ENCODE measurements at places on chromosomes 5 and 9.
A peak's percentile ranks its signal among the peaks of the same experiment; 100 is the strongest.

DNA sequence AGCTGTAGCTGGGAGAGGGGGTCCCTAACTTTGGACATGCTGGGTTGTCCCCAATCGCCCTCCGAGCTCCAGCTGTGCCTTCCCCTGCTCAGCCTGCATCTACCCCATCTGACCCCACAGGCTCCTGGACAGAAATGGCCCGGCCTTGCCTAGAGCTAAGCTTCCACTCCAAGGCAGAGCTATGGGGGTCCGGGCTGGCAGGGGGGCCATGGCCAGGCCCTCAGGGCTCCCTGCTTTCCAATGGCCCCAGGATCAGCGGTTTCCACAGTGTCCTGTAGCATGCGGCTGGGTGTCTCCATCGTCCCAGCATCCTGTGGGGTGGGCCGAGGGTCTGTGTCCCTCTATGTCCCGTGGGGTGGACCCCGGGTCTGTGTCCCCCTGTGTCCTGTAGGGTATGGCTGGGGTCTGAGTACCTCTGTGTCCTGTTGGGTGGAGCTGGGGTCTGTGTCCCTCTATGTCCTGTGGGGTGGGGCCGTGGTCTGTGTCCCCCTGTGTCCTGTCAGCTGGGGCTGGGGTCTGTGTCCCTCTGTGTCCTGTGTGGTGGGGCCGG is 130.6 kb downstream of the RXRA start:
- no peak for DNase-seq

GRCh38 chr5:128228008-128228407 is 144.4 kb downstream of the SLC12A2 start:
- peak; percentile 64 for DNase-seq

DNA sequence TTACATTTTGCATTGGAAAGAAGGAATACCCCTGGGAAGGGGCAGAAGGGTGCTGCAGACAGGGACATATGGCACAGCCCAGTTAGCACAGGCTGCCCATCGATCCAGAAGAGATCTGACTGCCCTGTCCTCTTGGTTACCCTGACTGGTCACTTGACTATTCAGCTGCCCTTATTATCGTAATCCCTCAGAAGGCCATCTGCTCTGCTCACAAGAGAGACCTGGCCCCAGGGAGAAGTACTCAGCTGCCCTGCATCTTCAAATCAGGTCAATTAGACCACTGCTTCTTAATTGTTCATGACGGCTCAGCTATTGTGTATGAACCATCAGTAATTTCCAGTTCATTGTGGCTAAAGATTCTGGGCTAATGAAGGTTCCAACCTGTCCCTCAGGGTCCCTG is 345.0 kb downstream of the TLE1 start:
- DNase-seq: no peak

- DNase-seq: no peak
Measured at GRCh38 chr5:91331705-91332104, 51.4 kb downstream of the ARRDC3 start.

- peak; percentile 40 for DNase-seq
Measured at GRCh38 chr9:34994260-34994899, 4.8 kb downstream of the DNAJB5 start.

DNA sequence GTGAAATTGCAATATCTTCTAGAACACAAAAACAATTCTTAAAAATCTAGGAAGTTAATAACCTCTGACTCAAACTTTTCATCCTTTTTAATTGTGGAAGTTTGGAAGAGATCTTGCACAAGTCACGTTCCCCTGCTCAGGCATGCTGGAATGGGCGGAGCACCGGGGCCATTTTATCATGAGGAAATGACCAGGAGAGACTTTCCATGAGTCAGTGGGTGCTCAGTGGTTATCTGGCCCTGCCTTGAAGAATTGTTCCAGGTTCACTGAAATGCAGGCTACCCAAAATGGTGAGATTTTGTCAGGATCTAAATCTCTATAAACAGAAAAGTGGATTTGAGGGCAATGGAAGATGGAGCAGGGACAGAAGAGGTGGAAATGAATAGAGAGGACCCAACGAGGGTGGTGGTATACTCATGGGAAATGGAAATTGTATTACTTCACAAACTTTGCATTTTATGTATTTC is 61.2 kb downstream of the FYB1 start:
- DNase-seq: no peak

DNA sequence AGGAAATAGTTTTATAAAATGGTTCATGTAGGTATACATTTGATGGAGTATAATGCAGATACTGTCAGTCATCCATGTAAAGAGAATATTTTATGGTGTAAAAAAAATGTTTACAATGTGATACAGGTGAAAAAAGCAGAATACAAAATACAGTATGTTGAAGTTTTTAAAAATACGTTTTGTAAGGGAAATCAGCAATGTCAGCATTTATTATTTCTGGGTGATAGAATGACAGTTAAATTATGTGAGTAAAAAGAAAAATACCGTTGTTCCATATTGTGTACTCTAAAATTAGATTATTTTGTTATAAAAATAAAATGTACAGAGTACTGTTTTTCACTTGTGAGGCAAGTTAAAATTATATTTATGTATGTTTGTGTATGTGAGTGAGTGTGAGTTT is 69.0 kb downstream of the UBE2R2 start:
- DNase-seq: no peak

GRCh38 chr9:68755051-68755450 is 50.0 kb downstream of the PIP5K1B start:
- DNase-seq: no peak

- DNase-seq: no peak
Measured at GRCh38 chr9:77251050-77251449, 73.7 kb downstream of the VPS13A start.

- no peak for DNase-seq
Measured at GRCh38 chr5:36365896-36366295, 64.2 kb upstream of the RANBP3L start.

DNA sequence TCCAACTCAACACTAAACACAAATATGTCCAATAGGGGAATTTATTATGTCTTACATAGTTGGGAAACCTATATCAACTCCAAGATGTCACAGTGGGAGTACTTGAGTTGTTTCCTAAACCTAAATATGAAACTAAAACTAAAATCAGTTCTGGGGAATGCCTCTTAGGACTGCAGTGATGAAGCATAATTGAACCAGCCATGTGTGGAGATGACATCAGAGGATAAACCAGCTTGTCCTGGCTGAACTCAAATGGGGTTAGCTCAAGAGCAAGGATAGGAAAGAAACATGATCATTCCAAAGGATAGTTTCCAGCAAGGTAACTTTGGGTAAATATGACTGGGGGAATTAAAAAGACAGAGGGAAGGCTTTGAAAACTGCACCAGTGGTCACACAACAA is 88.9 kb upstream of the PLPPR1 start:
- no peak for DNase-seq

- no peak for DNase-seq
Measured at GRCh38 chr5:142772446-142773293, 2.5 kb downstream of the ARHGAP26 start.

DNA sequence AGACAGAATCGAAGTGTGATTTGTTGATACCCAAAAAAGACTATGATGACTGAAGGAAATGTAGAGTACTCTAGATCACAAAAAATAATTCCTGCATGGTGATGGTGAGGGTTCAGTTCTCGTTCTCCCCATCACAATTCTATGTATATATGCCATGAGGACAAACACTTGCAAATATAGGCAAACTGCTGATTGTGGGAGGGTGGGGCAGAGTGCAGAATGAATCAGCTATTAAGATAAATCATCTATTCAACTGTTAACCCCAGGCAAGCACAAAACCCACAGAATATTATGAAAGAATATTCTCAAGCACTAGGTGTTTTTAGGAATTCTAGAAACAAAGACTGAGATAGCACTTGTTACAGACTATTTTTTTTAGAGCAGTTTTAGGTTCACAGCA is 13.9 kb upstream of the UBLCP1 start:
- no peak for DNase-seq
